Diencephalon (tissue), 1 donor: ENCODE measurements at places on chromosomes 7 and 10. TPM values are rescaled to one million over a fixed set of nuclear protein-coding genes. Genes with fewer than 3 reads are reported as not detected.

ODAD2 gene
- 5.5 TPM for total RNA-seq

GHRHR gene
- total RNA-seq = 2.8 TPM

NUTM2B gene
- total RNA-seq = 0.46 TPM

PDAP1 gene
- 25.8 TPM for total RNA-seq

C10orf143 gene
- 1.4 TPM for total RNA-seq

GJD4 gene
- total RNA-seq = 0.23 TPM

ANKRD61 gene
- total RNA-seq = 0.46 TPM

BMPR1A gene
- total RNA-seq = 48.0 TPM

OR6B1 gene
- not detected for total RNA-seq

PPP1R3C gene
- total RNA-seq = 47.3 TPM

ASB13 gene
- total RNA-seq = 12.7 TPM

PIK3AP1 gene
- total RNA-seq = 9.7 TPM

NPY4R2 gene
- total RNA-seq = 1.6 TPM

CPA4 gene
- total RNA-seq = 1.4 TPM

SFRP4 gene
- total RNA-seq = 3.2 TPM

GCK gene
- 13.8 TPM for total RNA-seq

AKR1C8 gene
- not detected for total RNA-seq

NCF1 gene
- 0.69 TPM for total RNA-seq

PAX4 gene
- not detected for total RNA-seq

CYP2C9 gene
- total RNA-seq = not detected

CHST3 gene
- 12.2 TPM for total RNA-seq

CRYGN gene
- total RNA-seq = not detected

TDRD1 gene
- total RNA-seq = 1.4 TPM

SLC16A9 gene
- 16.1 TPM for total RNA-seq

DEPP1 gene
- 6.2 TPM for total RNA-seq

NEUROD6 gene
- total RNA-seq = 4.2 TPM

HOXA7 gene
- total RNA-seq = not detected

NPC1L1 gene
- not detected for total RNA-seq

ZNF487 gene
- total RNA-seq = 24.2 TPM

PNLIPRP1 gene
- not detected for total RNA-seq

SLC13A1 gene
- not detected for total RNA-seq

SPAM1 gene
- total RNA-seq = not detected

NPSR1 gene
- total RNA-seq = 1.8 TPM

CDHR1 gene
- total RNA-seq = 5.3 TPM

OR2A12 gene
- not detected for total RNA-seq

H2BK1 gene
- total RNA-seq = not detected

ZDHHC16 gene
- total RNA-seq = 29.5 TPM
